Suppressor macrophage treated with lipopolysaccharide for 1 hour (primary cell): ENCODE measurements at places on chromosomes 7 and 10.

DNA sequence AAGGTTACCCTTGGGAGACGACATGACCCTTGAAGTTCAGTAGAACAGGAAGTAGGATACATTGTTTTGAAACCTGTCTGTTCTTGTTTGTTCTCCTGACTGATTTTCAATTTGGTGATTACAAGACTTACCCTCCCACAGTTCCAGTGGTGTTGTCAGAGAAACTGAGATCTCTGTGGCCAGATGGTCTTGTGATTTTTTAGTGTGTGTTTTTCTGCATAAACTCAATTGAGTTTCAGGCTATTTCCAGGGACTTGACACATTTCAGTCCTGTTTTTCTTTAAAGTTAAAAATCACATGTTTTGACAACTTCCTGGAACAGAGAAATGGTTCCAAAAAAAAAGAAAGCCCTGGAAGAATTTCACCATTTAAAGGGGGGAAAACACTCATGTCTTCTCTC lies 22.3 kb downstream of the PIK3CG start:
- no peak for DNase-seq

DNA sequence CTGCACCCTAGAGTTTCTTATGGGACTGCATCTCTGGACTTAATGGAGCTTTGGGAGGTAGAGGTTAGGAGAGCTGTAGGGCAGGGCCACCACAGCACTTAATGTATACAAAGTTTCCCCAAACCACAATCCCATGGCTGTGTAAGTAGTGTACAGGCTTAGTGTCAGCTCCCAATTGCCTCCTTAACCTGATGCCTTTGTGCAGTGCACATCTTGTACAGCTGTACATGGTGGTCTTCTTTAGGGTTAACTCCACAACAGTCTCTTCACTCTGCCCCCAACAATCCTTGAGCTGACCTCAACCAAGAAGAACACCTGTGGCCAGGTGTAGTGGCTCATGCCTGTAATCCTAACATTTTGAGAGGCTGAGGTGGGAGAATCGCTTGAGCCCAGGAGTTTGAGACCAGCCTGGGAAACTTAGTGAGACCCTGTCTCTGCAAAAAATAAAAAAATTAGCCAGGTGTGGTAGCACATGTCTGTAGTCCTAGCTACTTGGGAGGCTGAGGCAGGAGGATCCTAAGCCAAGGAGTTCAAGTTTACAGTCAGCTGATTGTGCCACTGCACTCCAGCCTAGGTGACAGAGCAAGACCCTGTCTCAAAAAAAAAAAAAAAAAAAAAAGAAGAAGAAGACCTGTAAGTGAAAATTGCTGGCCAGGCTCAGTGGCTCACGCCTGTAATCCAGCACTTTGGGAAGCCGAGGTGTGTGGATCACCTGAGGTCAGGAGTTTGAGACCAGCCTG lies 6.8 kb downstream of the PLAU start:
- DNase-seq, result no peak

GRCh38 chr7:23628370-23628769 lies 31.2 kb downstream of the CCDC126 start:
- no peak for DNase-seq

GRCh38 chr10:132542819-132543218 lies 5.2 kb downstream of the INPP5A start:
- no peak for DNase-seq

GRCh38 chr10:34962866-34963265 lies 127.3 kb downstream of the CUL2 start:
- no peak for DNase-seq
